ENCODE measurements at places on chromosomes 12 and 14. TPM values are rescaled to one million over a fixed set of nuclear protein-coding genes. Genes with fewer than 3 reads are reported as not detected.

The LMNTD1 gene
- not detected for total RNA-seq

The INHBC gene
- not detected for total RNA-seq

The ASB2 gene
- 0.35 TPM for total RNA-seq

The ARHGAP5 gene
- 199 TPM for total RNA-seq

The DPPA3 gene
- total RNA-seq = not detected

The SMIM41 gene
- total RNA-seq = 0.15 TPM

The TSPAN19 gene
- total RNA-seq = 0.15 TPM

The SPX gene
- 14.4 TPM for total RNA-seq

The ANKRD33 gene
- total RNA-seq = not detected

The C1QL4 gene
- 0.99 TPM for total RNA-seq

The RNASE3 gene
- not detected for total RNA-seq

The CCDC184 gene
- total RNA-seq = 0.40 TPM

The LALBA gene
- total RNA-seq = not detected

The SLC16A7 gene
- total RNA-seq = 59.0 TPM

The TPPP2 gene
- total RNA-seq = not detected

The IFI27 gene
- 179 TPM for total RNA-seq

The KLRK1 gene
- total RNA-seq = not detected

The SNRNP35 gene
- total RNA-seq = 15.4 TPM

The TESPA1 gene
- total RNA-seq = not detected

The UBC gene
- total RNA-seq = 2,164 TPM

All from renal cortical epithelial cell (primary cell).